ENCODE measurements at places on chromosomes 2 and 18.
A peak's percentile ranks its signal among the peaks of the same experiment; 100 is the strongest.

DNA sequence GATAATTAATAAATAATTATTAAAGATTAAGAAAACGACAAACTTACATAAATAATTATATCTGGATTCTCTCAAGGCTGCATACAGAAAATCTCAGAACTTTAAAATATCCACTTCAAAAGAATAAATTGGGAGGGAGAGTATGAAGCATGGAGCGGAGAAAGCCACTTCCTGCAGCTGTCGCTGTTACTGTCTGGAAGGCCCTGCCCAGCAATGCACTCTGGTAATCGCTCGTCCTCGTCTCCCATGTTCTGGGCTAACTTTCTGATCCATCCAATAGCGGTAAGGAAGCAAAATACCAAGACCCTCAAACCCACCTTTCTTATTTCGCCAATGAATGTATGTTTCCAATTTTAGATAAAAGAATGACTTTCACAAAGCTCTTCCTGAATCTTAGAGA is 26.7 kb downstream of the CYRIA start:
- no peak for DNase-seq

DNA sequence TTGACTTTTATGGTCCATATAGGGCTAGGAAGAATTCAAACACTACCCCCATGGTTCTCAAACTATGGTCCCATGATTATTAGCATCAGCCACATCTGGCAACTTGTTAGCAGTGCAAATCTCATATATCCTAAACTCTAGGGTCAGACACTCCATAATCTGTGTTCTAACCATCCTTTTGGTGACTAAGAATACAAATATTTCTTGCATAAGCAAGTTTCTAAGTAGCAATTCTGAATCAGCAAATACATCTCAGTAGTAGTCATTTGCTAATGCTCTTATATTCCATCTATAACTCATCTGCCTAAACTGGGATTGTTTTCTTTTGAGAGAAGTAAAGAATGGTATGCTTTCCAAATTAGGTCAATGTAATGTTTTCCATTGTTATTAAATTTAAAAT is 447.3 kb downstream of the TMX3 start:
- DNase-seq = peak; percentile 44

- no peak for DNase-seq
These were observed 32.9 kb downstream of the RTP5 start for GRCh38 chr2:241902357-241902991.

- DNase-seq = no peak
These were observed 243.0 kb downstream of the HDAC4 start for GRCh38 chr2:239157771-239158170.

GRCh38 chr2:231191896-231192872 is 6.2 kb upstream of the ARMC9 start:
- no peak for DNase-seq

GRCh38 chr2:70083344-70084156 is 3.7 kb upstream of the PCBP1 start:
- DNase-seq = peak; percentile 88

- DNase-seq = no peak
These were observed 72.1 kb downstream of the OSBPL6 start for GRCh38 chr2:178266445-178266844.

GRCh38 chr2:217740178-217740577 is 262.6 kb downstream of the TNS1 start:
- no peak for DNase-seq

DNA sequence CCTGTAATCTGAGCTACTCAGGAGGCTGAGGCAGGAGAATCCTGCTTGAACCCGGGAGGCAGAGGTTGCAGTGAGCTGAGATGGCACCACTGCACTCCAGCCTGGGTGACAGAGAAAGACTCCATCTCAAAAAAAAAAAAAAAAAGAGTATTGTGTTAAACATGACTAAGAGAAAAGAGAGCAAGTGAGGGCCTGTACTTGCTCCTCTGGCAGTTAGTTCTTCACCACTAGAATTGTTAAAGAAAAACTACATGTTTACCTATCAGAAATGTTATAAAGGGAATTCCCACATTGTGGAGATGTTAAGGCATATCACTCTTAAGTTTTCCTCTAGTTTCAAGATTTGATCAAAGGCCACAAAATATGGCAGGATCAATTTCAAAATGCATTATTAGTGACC is 75.4 kb upstream of the LRATD1 start:
- no peak for DNase-seq

GRCh38 chr2:240615820-240616547 is 9.3 kb upstream of the GPR35 start:
- no peak for DNase-seq

- peak; percentile 48 for DNase-seq
These were observed 77.5 kb upstream of the PROKR1 start for GRCh38 chr2:68565858-68566257.

GRCh38 chr18:71760541-71760940 is 783.6 kb downstream of the CBLN2 start:
- DNase-seq = no peak

DNA sequence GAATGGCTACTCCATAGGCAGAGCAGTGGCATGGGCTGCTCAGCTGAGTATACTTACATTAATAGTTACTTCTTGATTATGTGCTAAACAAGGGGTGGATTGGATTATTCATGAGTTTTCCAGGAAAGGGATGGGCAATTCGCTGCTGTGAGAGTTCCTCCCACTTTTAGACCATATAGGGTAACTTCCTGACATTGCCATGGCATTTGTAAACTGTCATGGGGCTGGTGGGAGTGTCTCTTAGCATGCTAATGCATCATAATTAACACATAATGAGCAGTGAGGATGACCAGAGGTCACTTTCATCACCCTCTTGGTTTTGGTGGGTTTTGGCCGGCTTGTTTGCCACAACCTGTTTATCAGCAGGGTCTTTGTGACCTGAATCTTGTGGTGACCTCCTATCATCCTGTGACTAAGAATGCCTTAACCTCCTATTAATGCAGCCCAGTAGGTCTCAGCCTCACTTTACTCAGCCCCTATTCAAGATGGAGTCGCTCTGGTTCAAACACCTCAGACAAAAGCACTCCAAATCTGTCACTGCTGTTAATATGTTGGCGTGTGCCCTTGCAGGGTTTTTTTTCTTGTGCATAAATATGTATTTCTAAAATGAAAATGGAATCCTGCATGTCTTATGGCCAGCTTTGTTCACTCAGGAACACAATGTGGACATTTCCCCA is 56.0 kb downstream of the CYBRD1 start:
- no peak for DNase-seq

GRCh38 chr2:178177066-178177679 is 17.1 kb upstream of the OSBPL6 start:
- DNase-seq = peak; percentile 36

GRCh38 chr2:7785700-7786099 is 868.5 kb downstream of the RNF144A start:
- DNase-seq = no peak

- DNase-seq = no peak
These were observed 196.8 kb downstream of the NDUFA10 start for GRCh38 chr2:239828192-239828972.

- DNase-seq = peak; percentile 31
These were observed 15.1 kb downstream of the ACTG2 start for GRCh38 chr2:73907840-73908452.

DNA sequence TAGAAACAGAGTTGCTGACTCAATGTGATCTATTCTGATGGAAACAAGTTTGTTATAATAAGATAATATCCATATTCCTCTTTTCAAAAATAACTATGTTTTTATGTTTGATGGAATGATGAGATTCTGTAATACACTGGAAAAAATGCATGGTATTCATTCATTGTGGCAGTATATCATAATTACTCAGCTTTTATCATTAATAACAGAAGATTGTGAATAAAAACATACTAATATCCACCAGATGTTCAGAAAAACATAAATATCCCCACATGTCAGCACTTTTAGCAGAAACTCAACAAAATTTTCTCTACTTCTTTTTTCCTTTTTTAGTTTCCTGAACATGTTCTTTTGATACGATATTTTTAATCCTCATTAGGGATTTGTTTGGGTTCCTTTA is 130.9 kb upstream of the CAVIN2 start:
- DNase-seq = no peak

GRCh38 chr2:234483568-234484251 is 13.2 kb downstream of the ARL4C start:
- DNase-seq = no peak

DNA sequence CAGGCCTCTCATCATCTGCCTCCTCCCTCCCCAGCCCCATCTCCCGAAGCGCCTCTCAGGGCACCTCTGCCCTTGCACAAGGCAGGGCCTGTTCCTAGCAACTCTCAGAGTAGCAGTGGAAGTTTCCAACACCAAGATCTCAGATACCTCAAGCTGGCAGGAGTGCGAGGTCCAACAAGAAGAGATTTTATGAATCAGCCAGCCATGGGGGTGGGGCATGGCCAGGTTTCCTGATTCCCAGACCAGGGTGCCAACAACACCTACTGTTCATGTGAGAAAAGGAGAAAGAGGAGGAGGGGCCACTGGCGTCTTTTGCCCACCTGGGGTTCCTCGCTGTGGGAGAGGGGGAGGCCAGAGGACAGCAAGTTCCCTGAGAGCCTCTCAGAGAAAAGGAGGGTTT is 6.6 kb upstream of the STEAP3 start:
- no peak for DNase-seq

DNA sequence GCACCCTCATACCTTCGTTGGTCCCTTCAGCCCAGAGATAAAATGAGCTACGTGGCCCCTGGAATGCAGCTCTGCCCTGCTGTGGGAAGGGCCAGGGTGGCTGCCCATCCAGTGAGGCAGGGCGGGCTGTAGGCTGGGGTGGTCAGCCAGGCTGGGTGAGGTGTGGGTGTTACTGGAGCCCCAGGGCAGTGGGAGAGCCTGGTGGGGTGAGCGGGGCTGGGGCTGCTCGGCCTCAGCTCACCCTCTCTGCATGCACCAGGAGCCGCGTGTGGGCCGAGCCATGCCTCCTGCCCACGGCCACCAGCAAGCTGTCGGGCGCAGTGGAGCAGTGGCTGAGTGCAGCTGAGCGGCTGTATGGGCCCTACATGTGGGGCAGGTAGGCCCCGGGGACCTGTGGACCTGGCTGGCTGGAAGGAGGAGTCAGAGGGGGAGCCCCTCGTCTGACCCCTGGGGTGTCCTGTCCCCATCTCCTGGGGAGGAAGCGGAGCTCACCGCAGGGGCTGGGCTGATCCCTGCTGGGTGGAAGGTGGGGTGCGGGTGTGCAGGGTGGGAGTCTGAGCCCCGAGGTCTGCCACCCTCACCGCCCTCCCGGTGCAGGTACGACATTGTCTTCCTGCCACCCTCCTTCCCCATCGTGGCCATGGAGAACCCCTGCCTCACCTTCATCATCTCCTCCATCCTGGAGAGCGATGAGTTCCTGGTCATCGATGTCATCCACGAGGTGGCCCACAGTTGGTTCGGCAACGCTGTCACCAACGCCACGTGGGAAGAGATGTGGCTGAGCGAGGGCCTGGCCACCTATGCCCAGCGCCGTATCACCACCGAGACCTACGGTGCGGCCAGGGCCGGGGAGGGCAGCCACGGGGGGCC is 5.5 kb downstream of the RNPEPL1 start:
- no peak for DNase-seq

DNA sequence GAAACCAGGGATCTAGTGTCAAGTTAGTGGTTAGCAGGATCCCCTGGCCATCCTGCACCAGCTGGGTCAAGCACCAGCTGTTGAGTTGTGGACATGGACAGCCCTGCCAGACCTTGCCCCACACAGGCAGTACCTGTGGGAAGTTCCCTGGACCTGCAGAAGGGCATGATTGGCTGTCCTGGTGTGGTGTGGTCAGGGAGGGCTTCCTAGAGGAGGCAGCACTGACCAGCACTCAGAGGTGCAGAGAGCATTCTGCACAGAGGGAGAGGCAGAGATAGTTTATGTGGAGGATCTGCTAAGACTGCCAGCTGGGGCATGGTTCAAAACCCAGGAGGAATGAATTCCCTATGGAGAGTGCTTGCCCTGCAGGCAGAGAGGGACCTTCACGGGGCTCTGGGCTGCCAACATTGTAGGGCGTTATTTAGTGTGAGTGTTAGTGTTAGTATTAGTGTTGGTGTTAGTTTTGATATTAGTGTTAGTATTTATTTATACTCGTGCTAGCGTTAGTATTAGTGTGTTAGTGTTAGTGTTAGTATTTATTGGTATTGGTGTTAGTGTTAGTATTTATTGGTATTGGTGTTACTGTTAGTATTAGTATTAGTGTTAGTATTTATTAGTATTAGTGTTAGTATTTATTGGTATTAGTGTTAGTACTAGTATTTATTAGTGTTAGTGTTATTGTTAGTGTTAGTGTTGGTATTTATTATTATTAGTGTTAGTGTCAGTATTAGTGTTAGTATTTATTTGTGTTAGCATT is 31.9 kb downstream of the TWIST2 start:
- DNase-seq = no peak

GRCh38 chr2:86420913-86421312 is 20.3 kb upstream of the KDM3A start:
- DNase-seq = no peak

- no peak for DNase-seq
These were observed 14.4 kb upstream of the IGFBP2 start for GRCh38 chr2:216618785-216619184.

DNA sequence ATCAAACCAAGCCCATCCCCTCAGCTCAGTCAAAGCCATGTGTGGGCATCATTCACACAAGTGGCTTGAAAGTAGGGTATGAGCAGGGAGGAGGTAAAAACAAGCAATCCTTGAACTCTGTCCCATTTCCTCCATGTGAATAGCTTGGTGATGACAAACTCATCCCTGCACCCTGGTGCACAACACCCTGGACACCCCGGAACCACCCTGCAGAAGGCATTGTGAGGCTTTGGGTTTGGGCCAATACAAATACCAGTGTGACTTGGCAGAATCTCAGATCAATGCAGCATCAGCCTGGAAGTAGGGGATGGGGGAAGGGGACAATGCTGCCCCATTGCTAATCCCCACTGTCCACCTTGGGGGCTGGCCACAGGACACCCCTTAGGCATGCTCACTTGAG is 28.6 kb downstream of the TGFA start:
- DNase-seq = no peak

DNA sequence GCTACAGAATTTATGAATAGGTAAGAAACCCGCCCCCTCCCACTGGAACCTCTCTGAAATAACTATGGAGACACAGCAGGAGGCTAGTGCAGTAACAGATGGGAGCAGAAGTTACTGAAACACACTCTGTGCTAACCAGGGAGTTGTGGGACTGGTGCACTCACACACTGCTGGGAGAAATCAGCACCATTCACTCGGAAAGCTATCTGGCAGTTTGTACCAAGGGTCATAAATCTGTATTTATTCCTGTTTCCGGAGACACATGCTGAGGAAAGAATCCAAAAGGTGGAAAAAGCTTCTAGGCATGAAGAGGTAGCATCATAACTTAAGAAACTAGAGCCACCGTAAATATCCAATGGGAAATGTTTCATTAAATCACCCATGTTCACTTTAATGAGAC is 39.9 kb downstream of the TGFA start:
- no peak for DNase-seq
